ENCODE measurements at places on chromosomes 1 and 21.

- no peak for DNase-seq
Measured at GRCh38 chr1:64006276-64007051, 197.0 kb upstream of the UBE2U start.

DNA sequence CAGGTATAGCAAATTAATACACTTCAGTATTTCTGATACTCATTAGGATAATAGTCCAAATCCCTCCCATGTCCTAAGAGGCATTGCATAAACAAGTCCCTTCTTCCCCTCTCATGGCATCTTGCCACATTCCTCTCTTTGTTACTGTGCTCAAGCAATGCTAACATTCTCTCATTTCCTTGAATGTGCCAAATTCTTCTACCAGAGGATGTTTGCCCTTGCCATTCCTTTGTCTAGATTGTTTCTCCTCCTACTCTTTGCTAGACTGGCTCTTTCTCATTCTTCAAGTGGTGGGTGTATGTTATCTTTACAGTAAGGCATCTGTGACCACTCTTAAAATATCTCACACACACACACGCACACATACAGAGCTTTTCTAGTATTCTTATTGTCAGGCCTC lies 621.0 kb upstream of the CXADR start:
- no peak for DNase-seq

DNA sequence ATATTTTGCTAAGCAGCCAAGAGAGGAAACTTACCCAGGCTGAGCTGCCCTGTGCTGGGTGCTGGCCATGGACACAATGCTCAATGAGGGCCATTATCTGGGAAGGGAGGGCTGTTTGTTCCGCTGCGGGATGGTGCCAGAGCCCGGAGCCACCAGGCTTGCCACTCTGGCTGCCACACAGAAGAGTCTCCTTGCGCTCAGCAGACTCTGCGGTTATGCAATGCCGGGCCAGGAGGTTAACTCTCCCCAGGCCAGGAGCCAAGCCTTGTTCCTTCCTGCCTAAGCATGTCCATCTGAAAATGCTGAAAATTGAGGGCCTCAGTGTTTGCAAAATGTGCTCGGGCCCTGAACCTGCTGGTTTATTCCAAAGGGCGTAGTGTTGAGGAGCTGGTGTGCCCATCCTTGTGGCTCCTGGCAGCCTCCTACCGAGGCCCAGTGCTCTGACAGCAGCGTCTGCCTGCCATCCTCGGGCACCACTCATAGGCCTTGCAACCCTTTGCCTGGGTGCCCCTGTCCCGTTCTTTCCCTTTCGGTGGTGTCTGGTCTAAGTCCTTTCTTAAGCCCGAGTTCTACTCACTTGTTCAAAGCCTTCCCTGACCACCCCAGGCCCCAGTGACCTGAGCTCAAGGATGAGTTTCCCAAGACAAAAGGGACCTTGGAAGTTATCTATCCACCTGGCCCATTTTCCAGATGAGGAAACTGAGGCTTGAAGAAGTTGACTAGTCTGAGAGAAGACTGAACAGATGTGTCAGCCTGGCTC lies 133.8 kb upstream of the EDN2 start:
- no peak for DNase-seq

DNA sequence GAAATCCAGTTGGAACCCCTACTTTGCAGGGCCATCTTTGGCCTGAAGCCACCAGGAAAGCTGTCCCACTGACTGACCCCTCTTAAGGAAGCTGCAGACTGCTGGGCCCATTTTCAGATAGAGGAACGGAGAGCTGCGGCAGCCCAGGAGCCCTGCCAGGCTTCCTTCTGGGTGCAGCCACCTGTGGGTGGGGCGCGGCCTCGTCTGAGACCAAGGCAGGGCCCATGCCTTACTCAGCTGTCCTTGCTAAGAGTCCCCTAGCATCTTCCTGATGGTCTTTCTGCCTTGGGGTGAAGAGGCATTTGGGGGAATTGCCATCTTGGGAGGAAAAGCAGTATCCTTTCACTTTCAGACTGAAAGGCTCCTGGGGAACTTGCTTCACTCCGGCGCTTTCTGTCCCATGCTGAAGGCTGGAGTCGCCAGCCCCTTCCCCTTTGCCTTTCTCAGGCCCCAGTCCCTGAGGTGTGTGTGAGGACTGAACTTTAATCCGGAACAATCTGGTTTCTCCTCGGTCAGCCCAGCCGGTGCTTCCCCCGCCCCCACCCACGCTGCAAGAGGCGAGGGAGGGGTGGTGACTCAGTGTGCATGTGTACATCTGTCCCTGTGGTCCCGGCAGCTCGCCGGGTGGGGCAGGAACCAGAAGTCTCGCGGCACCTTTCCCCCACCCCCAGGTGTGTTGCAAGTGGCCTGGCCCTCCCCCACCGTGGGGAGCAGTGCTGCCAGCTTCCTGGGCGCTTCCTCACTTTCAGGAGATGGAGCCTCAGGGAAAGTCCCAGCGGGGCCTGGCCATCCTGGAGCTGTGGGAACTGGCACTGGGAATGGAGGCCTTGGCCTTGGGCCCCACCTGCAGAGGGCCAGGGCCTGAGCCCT lies 5.1 kb downstream of the ZC3H12A start:
- peak; percentile 62 for DNase-seq

DNA sequence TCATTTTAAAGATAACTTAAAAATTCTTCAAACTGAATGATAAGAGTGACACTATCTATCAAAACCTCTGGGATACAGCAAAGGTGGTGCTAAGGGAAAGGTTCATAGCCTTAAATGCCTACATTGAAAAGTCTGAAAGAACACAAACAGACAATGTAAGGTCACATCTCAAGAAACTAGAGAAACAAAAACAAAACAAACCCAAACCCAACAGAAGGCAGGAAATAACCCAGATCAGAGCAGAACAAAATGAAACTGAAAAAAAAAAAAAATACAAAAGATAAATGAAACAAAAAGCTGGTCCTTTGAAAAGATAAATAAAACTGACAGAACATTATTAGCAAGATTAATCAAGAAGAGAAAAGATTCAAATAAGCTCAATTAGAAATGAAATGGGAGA lies 6.8 kb downstream of the ODF2L start:
- no peak for DNase-seq

DNA sequence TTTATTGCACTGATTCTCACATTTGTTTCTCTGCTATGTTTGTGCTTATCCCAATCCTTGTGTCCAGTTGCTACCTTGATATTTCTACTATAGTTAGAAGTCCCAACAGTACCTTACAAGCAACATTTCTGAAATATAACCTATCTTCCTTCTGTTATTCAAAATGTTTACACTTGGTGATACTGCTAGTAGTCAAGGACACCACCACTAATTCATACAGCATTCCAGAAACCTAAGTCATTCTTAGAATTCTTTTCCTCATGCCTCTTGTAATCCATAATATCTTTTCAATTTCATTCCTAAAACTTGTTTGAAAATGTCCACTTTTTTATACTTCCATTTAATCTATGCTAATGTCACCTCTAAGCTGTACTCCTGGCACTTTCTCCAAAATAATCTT lies 2132.1 kb downstream of the NCAM2 start:
- DNase-seq: no peak

DNA sequence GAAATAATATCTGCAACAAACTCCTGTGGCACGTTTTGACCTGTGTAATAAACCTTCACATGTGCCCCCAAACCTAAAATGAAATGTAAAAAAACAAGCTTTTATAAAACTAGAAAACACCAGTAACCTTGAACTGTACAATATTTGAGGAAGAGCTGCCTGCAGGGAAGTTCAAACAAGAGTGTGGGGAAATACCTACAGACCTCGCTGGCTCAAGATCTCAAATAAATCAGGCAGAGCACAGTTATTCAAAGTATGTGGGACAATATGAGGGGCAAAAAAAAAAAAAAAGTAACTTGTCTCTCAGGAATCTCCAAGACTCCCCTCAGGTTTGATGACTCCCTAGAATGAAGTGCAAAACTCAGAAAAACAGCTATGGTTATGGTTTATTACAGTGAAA lies 37.9 kb upstream of the PPIH start:
- no peak for DNase-seq

- no peak for DNase-seq
Measured at GRCh38 chr1:47569681-47570470, 132.0 kb downstream of the FOXD2 start.

DNA sequence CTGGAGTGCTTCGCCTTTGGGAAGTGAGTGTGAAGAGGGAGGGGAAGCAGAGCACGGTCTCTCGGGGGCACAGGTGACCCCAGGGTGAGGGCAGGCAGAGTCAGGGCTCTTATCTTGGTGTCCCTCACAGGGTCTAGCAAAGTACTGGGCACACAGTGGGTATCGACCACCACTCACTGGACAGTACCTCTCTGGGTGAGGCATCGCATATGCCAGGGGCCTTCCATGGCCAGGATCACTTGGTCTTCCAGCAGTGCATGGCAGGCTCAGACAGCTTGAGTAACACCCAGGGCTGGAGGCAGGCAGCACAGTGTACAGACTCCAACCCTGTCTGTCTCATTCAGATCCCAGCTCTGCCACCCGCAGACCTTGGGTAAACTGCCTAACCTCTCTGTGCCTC lies 16.6 kb downstream of the CNTN2 start:
- DNase-seq: no peak

- no peak for DNase-seq
Measured at GRCh38 chr1:13917607-13918006, 217.6 kb downstream of the PRDM2 start.

Data from NCI-H526 (cell line).